ENCODE measurements at places on chromosomes 5 and 9.

DNA sequence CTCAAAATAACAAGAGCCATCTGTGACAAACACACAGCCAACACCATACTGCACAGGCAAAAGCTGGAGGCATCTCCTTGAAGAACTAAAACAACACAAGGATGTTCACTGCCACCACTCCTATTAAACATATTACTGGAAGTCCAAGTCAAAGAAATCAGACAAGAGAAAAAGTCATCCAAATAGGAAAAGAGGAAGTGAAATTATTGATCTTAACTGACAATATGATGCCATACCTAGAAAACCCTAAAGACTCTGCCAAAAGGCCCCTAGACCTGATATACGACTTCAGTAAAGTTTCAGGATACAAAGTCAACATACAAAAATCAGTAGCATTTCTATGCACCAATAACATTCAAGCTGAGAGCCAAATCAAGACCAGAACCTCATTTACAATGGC lies 30.0 kb upstream of the MACIR start:
- DNase-seq, result peak; percentile 63

DNA sequence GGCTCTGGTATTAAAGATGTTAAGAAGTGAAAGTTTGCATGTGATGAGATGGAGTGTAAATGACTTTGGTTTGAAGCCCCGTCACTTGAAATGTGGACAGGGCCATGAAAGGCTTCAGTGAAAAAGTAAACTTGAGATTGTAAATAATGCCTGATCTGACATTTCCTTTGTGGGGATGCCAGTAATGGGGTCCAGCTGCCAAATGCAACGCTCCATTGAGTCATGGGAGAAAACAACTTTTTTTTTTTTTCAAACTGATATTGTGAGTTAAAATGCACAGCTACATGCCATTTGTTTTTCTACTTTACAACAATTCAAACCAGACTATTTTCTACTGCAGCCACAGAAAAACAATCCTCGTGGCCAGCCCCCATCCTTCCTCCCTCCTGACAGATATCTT lies 327.0 kb upstream of the TNC start:
- no peak for DNase-seq

- DNase-seq, result no peak
Observed at GRCh38 chr5:164237486-164237885, 732.1 kb downstream of the MAT2B start.

- no peak for DNase-seq
Observed at GRCh38 chr9:13552606-13553215, 273.2 kb upstream of the MPDZ start.

GRCh38 chr5:107396351-107396690 lies 274.4 kb downstream of the EFNA5 start:
- DNase-seq, result no peak

DNA sequence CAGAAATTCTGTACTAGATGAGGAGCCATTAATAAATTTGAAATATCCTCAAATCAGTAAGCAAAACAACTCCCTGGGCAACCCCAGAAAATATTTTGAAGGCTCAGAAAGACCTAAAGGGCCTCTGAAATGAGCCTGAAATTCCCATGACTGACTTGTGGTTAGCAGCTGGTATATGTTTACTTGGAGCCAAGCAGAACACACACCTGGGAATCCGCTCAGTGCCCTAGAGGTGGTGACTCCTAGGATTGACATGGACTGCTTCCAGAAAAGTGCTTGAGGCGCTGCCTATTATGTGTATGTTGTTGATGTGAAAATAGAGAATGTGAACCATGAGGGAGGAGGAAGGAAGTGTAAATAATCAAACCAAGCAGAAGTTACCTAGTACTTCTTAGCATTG lies 14.7 kb downstream of the RFK start:
- DNase-seq, result no peak

- no peak for DNase-seq
Observed at GRCh38 chr5:13536933-13537332, 407.6 kb downstream of the DNAH5 start.

GRCh38 chr5:104361932-104362331 lies 799.3 kb upstream of the NUDT12 start:
- DNase-seq, result peak; percentile 47

DNA sequence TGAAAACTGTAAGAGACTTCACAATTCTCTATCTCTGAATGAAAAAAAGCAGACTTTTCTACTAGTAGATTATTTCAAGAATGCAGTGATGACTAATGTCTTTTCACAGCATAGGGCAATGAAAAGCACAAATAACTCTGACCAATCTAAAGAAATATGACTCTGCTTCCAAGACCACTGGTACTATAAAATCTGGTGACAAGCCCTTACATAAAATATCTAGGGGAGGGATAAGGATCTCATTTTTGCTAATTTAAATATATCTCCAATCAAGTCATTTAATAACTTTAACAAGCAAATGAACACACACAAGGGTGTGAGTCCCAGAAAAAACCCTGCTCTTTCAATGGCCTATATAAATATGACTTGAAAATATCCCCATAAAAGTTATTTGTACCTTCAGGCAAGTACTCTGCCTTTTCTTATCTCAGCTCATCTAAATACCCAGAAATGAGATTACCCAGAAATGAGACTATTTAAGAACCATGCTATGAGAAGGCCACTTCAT lies 105.2 kb downstream of the GNAQ start:
- peak; percentile 84 for DNase-seq

GRCh38 chr9:113184539-113184938 lies 33.7 kb downstream of the SLC31A2 start:
- DNase-seq, result no peak

- peak; percentile 77 for DNase-seq
Observed at GRCh38 chr9:90142580-90142979, 500.0 kb downstream of the DIRAS2 start.

GRCh38 chr9:10000669-10001068 lies 612.1 kb downstream of the PTPRD start:
- no peak for DNase-seq

GRCh38 chr9:129237164-129237611 lies 59.1 kb upstream of the IER5L start:
- peak; percentile 24 for DNase-seq

- DNase-seq, result peak; percentile 48
Observed at GRCh38 chr5:179766726-179767455, 26.9 kb upstream of the LTC4S start.

DNA sequence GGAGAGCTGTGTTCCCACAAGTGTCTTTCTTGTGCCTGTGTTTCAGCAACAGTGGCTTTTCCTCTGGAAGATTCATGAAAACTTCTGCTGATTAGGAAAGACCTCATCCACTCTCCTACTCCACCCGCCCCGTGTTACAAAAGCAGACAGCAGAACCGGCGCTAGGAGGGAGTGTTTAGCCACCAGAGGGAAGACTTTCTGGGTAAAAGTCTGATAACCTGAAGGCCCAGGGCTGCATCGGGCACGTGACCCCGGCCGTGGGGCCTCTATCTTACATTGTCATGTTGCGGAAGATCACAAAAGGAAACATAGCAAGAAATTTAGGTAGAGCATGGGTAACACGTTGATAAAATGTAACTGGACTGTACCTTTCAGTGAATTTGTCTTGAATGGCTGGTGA lies 32.0 kb upstream of the DMRT2 start:
- DNase-seq, result peak; percentile 72

DNA sequence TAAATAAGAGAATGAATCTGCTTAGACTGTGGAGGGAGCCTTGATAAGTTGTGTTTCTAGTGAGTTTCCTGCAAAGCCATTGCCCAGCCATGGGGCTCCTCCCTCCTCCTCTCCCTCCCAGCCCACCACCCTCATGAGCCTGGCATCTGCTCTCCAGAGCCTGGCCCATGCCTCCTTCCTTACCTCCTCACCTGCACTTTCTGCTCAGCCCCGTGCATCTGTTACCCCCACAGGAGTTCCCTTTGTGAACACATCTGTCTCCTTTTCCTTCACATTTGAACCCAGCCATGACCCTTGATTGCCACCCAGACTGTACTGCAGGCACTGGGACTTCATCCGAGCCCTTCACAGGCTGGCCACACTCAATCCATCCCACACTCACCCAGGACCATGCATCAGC lies 395.6 kb downstream of the IRX2 start:
- no peak for DNase-seq

GRCh38 chr5:41747301-41747700 lies 122.9 kb downstream of the OXCT1 start:
- DNase-seq, result peak; percentile 43

GRCh38 chr5:75089662-75090061 lies 37.3 kb upstream of the GCNT4 start:
- DNase-seq, result no peak

- no peak for DNase-seq
Observed at GRCh38 chr9:105331160-105331559, 86.7 kb downstream of the SLC44A1 start.

DNA sequence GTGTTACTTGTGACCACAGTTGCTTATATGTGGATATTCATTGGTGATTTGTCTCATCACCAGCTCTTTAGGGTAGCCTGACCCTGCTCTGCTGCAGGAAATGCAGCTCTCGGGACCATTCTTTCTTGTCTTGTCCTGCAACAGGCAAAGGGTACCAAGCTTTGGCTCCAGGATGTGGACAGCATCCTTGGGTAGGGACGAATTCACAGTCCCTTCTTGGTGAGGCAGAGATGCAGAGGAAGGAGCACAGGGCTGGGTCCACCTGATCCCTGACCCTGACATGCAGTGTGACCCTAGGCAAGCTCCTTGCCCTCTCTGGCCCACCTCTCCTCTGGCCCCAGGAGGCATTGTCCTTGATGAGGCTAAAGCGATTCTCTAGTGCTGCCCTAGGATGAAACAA lies 37.0 kb upstream of the SYNPO start:
- no peak for DNase-seq

- DNase-seq, result no peak
Observed at GRCh38 chr5:64861281-64861680, 92.6 kb downstream of the CWC27 start.

DNA sequence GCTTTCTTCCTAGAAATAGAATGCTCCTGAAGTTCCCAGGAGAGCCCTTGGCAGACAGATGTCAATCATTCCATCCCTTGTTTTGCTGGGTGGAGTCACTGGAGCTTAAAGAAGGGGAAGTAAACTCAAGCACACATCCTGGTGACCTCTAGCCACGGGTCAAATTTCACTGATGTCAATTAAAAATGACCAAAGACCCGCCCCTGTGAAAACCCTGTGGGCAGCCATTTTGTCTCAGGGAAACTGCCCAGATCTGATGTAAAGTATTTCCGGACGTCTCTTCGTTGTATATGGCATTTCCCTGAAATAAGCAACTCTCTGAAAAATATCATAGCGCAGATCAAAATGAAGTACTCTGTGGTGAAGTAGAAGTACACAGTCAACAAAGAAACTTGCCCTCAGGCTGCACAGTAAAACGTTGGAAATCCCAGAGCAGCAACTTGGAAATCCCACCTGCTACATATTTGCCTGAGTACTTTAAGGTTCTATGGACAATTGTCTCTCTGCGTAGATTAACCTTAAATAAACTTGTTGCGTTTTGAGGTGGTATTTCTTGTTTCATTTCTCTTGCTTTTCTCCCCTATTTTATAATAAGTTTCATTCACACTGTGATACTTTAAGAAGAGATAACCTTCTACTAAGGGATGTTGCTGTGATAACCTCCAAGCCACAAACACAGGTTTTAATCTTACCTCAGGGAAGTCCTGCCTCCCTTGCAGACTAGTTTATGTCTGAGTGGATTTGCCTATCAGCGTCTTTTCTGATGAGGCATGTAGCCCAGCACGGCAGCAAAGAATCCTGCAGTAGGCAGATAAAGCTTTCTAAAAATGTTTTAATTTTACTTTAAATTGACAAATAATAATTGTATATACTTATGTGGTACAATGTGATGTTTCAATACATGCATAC lies 60.9 kb upstream of the PIP5K1B start:
- peak; percentile 96 for DNase-seq

GRCh38 chr9:15361737-15362136 lies 54.7 kb upstream of the TTC39B start:
- DNase-seq, result no peak

DNA sequence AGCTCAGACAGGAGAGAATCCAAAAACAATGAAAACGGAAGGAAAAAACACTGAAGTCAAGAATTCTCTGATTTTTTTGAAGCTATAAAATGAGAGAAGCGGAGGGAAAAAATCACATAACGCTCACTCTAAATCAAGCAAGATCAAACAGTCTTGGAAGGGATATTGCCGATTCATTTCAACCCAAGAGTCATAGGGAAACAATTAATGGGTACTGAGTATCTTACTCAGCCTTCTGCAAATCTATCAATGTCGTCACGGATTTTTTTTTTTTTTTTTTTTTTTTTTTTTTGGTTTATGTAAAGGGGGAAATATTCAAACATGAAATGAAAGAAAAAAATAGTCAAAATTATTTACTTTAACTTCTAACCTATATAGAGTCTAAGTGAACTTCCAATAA lies 9.5 kb downstream of the MEF2C start:
- no peak for DNase-seq

GRCh38 chr5:41575110-41575779 lies 64.8 kb upstream of the PLCXD3 start:
- DNase-seq, result no peak

- peak; percentile 26 for DNase-seq
Observed at GRCh38 chr9:136604823-136605525, 57.7 kb upstream of the EGFL7 start.

DNA sequence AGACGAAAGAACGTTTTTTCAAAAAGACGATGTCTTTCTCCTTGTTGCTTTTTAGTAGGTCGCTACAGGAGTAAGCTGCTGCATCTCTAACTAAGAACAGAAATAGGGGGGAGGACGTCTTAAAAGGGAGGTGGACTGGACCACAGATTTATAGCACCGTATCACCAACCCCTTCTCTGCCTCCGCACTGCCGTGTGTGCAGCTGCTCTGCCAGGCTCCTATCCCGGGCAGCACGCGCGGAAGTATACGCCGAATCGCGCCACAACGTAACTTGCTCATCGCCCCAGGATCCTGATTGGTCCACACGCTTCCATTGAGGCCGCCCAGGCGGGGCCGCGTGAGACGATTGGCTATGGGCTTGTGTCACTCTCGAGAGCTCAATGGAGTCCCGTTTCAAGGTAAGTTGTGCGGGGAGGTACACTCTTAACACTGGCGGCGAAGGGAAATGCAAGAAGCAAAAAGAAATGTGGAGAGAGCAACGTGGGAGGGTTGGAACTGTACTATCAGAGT lies at the start of gene ELAVL2:
Gene ELAVL2 (minus strand): TSS at position 121 of the 510 bp plus-strand sequence. CDS start 64,006 bp downstream, outside the sequence.
- DNase-seq, result no peak

- no peak for DNase-seq
Observed at GRCh38 chr9:74036549-74037231, 460.4 kb upstream of the RORB start.

DNA sequence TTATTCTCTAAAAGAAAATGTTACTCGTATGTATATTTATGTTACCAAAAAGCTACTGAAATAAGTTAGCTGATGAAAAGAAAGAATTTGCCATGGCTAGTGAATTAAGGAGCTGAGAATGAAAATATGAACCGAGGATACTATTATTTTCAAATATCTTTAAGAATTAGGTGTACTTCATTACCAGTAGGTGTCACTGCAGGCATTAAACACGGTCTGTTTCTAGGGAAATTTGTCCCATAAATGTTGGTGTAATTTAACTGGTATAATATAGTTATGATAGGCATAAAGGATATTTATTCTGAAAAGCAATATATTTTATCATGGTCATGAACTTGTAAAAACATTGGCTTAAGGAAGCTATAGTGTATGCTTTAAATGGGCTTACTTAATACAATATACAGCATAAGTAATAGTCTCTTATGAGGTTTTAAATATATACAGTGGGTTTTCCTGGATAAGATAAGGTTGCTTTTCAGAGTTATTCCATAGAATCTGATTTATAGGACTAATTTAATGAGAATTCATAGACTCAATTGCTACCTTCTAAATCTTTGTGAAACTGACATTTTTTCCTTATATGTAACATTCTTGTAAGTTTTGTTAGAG lies 72.4 kb upstream of the MPDZ start:
- DNase-seq, result peak; percentile 98

Data from OCI-M1 (cell line).